Panc1 (cell line): ENCODE measurements at places on chromosomes 3 and 15.

DNA sequence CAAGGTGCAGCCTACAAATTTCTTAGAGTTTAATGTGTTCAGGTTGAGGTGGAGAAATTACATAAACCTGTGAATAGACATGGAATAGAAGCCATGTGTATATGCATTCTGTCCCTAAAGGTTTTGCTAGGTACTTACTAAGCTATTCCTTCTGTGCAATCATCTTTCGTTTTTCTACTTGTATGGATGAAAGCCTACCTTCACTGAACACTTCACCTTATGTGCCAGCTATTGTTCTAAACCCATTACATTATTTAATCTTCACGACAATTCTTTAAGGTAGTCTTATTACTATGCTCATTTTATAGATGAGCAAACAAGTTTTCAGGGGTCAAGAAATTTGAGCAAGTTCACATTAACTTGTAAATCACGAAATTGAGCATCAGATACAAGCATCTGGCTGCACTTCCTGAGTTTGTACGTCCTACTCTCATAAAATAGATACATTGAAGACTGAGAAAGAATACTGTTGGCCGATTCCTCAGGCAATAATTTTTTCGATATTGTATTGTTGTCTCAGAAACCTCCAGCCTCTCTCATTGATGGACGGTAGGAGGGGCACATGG is 635 bp upstream of the RCN2 start:
- DNase-seq = no peak

DNA sequence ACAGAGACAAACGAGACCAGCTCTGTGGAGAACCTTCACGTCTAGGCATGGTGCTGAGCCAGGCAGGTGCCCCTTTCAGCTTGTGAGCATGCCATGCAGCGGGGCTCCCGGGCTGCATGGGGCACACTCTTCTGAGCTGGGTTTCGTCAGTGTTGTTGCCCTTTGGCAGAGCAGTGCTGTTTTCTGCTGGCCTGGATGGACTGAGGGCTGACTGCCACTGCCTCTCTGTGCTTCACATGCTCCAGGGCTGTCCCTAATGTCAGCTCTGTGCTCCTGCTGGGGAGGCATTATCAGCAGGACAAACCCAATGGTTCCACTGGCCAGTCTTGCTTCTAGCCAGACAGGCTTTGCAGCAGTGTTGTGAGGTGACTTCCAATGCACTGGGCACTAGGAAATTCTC is 9.5 kb downstream of the GASK1A start:
- no peak for DNase-seq

DNA sequence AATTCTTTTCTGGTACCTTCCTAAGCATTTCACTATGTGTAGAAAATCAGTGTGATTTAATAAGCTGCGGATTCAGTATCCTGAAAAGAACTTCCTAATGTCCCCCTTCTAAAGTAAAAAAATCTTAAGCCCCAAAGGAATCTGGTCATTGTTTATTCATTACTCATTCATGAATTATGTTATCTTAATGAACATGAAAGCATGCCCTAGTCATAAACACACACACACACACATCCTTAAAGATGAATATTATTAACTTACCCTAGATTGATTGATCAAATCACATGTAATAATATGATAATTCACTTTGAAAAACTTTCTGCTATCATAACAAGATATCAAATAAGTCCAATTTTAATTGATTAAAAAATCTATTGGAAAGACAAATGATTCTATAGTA is 96.4 kb upstream of the BFSP2 start:
- no peak for DNase-seq

- no peak for DNase-seq
Measured at GRCh38 chr3:32844914-32845313, 27.1 kb downstream of the TRIM71 start.

GRCh38 chr3:37814547-37814946 is 47.1 kb upstream of the CTDSPL start:
- DNase-seq = no peak

DNA sequence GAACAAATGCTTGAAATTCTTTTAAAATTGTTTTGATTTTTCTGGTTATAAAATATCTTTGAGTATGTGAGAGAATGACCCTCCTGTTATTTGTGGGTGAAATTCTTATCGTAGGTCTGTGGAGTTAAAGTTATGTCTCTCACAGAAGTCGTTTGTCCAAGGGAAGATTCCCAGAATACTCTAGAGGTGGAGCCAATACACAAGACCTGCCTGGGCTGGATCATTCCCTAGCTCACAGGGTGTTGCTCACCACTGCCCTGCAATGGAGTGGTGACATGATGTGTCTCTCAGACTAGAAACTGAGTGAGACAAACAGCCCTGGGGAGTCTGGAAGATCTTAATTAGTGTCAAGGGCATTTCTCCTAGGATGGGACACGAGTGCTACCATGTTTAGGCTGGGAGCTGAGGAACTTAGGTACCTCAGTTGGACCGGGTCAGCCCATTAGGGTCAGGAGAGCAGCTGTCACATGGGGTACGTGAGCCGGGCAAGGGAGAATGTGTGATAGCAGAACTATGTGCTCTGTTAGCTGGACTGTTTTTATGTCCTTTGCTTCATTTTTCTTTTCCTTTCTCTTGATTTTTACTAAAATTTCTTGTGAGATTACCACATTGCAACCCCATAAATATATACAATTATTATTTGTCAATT is 53.6 kb upstream of the MYO5C start:
- no peak for DNase-seq

DNA sequence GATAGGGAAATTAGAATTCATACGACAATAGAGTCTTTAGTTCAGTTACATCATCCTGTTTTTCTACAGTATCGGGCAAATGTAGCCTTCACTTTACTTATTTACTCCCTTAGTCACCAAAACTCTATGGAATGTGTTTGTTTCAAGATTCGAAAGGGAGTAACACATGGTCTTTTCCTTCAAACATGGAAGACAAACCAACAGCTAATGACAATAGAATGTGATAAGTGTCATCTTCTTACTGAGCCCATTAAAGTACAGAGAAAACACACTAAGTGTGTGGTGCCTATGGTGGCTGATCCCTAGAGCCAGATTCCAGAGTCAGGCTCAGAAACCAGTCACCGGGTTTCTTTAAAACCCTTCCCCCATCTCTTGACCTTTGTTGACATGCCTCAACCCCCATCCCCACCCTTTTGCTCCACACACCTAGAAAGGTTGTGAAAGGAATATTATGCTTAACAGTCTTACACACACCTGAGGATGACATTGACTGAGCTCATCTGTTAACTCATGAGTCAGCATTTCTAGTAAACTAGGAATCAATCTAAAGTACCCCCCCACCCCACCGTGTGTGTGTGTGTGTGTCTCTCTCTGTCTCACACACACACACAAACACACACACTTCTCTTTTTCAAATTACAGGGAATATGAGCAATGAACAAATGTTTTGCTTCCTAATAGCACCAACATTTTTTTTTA is 549.6 kb upstream of the CCDC54 start:
- no peak for DNase-seq

DNA sequence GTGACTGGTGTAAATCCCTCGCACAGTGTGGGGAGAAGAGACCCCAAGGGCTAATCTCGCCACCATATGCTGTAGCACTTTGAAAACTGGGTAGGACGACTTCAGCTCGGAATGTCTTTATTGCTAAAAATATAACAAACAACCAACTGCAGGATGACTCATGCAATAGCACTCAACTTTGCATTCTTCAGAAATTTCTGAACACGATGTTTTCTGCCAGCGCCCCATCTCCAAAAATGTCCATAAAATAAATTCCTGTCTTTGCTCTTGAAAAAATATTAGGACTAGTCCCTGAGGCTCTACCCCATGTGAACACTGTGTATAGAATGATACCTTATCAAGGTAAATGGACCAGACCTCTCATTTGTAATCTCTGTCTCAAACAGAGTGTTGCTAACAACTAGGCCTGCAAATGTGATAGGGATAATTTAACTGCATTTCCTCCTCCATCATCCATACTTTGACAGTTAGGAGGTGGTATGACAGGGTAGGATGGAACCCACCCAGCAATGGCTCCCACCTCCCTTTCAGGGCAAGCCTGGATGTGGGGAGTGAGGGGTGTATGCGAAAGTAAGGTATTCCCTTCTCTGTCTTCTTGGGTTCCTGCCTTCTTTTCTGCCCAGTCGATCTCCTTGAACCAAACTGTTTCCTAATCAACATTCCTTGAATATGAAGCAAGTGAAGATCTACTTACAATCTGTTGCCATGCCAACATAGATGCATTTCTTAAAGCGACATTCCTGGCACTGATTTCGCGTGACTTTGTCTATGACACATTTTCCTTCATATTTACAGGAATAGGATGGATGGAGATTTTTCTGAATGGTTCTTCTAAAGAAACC is 201.1 kb downstream of the NR1D2 start:
- no peak for DNase-seq

GRCh38 chr15:100256101-100256969 is 85.4 kb downstream of the ADAMTS17 start:
- no peak for DNase-seq
